ENCODE measurements at places on chromosomes 13 and 19.

DNA sequence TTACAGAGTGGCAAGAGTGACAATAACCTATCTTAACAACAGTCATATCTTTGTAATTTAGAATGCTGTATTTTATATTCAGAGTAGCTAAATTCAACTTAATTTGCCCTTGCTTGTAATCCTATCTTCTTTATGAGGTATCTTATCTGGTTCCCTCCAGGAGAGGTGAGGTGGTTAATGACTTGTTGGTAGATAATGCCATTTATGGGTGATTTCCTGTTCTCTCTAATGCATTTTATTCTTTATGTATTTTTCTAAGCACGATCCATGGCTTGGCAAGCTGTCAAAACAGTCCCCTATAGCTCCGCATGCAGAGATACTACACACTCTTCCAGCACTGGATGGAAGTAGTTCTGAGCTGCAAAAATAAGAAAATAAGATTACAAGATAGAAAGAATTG is 267.9 kb downstream of the LMO7 start:
- no peak for DNase-seq

GRCh38 chr19:7230826-7231225 is 63.4 kb downstream of the INSR start:
- DNase-seq: no peak

GRCh38 chr13:74920920-74921319 is 561.0 kb downstream of the TBC1D4 start:
- no peak for DNase-seq

GRCh38 chr19:18023622-18024251 is 15.8 kb downstream of the ARRDC2 start:
- DNase-seq: no peak

GRCh38 chr19:2212861-2213711 is 23.0 kb downstream of the PLEKHJ1 start:
- no peak for DNase-seq

GRCh38 chr13:25778365-25778764 is 273.5 kb downstream of the SHISA2 start:
- no peak for DNase-seq

- DNase-seq: no peak
These were observed 148.4 kb downstream of the KATNAL1 start for GRCh38 chr13:30158774-30159445.

- DNase-seq: no peak
These were observed 239.1 kb upstream of the HTR2A start for GRCh38 chr13:47135800-47136503.

- no peak for DNase-seq
These were observed at the start of gene SLC17A7 for GRCh38 chr19:49441210-49441959. Gene SLC17A7, minus strand, starts transcription at chr19:49441527. Its CDS starts 148 bp downstream, at chr19:49441379.

GRCh38 chr13:113879494-113880360 is 15.9 kb upstream of the GAS6 start:
- DNase-seq: no peak

- no peak for DNase-seq
These were observed 71.3 kb downstream of the LHFPL6 start for GRCh38 chr13:39531646-39532045.

DNA sequence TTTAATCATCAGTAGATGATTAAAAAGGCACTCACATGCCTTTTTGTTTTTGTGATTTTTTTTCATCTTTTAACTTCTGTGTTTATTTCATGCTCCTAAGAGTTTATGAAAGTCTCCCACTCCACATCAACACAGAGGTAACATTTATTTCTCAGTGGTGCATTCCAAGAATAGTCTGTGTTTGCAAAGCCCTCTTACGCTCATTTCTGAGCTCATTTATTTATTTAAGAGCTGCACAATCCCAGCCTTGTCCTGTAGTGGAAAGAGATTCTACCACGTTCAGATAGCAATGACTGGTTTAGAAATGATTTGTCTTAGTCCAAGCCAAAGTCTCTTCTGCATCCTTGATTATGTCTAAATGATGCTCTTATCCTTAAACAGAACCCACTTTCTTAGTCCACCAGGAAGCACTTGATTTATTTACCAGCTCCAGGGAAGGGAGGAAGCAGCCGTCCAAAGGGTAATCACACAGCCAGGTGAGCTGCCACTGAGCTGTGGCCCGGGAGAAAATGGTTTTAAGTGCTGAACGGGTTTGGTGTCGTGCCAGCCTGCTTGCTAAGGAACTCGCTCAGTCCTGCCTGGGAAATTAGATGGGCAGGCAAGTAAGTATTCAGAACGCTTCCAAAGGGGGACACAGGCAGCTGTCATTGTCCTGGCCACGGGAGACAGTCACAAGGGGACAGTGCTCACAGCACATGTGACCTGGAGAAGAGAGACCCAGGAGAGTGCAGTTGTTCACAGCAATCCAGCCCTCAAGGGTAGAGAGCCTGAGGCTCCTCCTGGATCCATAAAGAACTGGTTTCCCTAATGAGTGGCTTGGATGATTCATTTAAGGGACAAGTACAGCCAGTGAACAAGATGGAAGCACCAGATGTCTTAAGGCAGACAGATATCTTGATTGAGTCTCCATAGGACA is 131.8 kb upstream of the WASF3 start:
- DNase-seq: no peak

DNA sequence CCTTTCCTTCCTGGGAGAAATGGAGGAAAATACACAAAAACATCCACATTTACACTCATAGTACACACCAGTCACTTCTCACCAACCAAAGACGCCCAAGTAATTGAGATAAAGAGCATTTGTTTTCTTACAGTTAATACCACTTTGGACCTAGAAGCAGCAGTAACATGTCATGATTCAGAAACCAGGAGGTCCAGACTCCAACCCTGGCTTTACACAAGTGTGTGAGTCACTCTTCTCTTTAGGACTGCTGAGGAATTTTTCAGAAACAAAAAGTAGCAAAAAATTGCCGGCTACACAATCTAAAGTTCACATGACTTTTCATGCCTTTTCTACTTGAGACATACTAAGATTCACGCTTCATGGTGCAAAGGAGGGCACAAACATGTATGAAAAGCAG is 42.1 kb downstream of the TUBGCP3 start:
- peak; percentile 39 for DNase-seq

- no peak for DNase-seq
These were observed 5.9 kb upstream of the ATP4A start for GRCh38 chr19:35569281-35569781.

DNA sequence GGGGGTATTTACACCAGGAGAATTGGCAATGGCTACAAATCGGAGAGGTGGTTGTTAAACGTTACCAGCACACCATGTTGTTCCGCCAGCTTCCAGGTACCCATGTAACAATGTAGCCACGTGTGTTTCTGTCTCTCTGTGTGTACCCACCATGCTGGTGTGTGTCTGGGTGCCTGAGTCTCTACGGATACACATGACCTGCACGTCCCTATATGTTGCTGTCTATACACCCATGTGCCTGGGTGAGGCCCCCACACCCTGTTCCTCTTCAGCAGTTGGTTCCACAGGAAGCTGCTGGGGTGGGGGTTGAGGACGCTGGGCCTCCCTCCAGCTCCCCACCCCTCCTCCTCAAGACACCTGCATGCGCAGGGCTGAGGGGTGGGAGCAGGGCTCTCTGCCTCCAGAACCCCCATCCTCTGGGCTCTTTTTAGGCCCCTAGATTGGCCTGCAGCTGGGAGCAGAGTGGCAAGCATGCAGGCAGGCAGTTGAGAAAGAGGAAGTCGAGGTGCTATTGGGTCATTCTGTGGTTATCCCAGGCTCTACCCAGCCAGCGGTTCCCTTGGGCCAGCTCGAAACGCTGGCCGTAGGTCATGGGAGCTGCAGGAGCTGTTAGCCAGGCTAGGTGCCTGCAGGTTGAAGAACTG is at the start of gene ARHGEF18:
Gene ARHGEF18, plus strand, starts transcription at position 351 of the 644 bp plus-strand sequence. CDS start 13,954 bp downstream, outside the sequence.
- DNase-seq: no peak

DNA sequence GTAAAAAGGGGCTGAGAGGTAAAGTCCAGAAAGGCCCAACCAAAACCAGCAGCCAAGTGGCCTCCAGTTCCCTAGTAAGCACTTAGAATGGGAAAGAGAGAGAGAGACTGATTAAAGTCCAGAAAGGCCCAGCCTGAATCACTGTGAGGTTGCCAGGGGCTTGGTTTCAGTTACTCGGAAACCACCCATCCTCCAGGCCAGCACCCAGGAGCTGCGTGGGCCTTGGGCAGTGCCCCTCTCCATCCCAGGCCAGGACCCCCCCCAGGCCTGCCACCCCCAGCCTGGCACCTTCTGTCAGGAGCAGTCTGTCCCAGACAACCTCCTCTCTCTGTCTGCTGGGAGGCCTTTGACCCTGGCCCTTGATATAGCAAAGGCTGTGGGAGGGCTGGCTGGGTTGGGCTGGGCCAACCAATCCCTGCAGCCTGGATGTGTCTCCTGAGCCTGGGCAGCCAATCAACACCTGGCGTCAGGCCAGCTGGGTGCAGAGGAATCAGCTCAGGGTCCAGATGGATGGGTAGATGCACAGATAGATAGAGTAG is at the start of gene CYP4F2:
Gene CYP4F2, minus strand, starts transcription at position 337 of the 539 bp plus-strand sequence. CDS start 463 bp downstream, outside the sequence.
- no peak for DNase-seq

DNA sequence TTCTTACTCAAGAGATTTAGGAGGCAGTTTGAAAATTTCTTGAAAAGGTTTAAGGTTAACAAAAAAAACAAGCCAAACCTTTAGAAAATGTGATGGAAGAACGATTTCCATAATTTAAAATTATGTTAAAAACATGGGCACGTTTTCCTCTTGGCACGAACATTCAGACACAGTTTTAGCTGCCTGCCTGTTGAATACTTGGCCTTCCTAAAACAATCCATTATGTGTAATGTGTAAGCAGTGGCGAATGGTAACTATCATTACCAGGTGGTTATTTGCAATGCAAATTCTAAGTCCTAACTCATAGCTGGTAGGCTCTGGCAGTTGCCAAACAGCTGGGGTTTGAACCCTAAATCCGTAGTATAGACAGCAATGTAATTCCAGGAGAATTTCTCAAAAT is 1425.7 kb upstream of the SLC10A2 start:
- no peak for DNase-seq

DNA sequence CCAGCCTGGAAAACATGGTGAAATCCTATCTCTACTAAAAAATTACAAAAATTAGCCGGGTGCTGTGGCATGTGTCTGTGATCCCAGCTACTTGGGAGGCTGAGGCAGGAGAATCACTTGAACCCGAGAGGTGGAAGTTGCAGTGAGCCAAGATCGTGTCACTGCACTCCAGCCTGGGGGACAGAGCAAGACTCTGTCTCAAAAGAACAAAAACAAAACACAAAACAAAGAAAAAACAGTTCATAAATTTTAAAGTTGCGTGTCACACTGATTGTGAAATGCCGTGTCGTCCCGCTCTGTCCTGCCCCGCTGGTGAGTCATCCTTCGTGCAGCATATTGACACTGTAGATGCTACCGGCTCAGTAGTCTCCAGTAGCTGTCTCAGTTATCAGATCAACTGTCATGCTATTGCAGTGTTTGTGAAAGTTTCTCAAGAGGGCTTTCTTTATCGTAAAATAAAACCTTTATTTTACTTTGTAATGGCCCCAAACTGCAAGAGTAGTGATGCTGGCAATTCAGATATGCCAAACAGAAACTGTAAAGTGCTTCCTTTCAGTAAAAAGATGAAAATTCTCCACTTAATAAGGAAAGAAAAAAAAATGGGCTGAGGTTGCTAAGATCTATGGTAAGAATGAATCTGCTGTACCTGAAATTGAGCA is 36.4 kb upstream of the IGFL1 start:
- DNase-seq: no peak

DNA sequence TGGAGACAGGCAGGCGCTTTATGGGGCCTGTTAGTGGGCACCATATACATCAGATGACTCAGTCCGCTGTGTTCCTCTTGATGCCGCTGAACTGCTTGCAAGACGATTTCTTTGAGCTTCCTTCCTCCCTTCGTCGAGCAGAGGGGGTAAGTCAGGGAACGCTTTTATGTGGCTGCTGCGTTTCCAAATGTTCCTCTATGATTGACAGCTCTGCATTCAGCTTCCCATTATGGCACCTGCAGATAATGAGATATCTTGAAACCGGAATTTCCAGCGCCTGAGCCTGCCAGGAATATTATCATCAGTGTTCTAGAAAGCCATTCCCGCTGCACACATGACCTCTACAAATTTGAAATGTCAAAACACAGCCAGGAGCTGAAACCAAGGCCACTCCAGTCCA is 257.0 kb downstream of the TSHZ3 start:
- no peak for DNase-seq

DNA sequence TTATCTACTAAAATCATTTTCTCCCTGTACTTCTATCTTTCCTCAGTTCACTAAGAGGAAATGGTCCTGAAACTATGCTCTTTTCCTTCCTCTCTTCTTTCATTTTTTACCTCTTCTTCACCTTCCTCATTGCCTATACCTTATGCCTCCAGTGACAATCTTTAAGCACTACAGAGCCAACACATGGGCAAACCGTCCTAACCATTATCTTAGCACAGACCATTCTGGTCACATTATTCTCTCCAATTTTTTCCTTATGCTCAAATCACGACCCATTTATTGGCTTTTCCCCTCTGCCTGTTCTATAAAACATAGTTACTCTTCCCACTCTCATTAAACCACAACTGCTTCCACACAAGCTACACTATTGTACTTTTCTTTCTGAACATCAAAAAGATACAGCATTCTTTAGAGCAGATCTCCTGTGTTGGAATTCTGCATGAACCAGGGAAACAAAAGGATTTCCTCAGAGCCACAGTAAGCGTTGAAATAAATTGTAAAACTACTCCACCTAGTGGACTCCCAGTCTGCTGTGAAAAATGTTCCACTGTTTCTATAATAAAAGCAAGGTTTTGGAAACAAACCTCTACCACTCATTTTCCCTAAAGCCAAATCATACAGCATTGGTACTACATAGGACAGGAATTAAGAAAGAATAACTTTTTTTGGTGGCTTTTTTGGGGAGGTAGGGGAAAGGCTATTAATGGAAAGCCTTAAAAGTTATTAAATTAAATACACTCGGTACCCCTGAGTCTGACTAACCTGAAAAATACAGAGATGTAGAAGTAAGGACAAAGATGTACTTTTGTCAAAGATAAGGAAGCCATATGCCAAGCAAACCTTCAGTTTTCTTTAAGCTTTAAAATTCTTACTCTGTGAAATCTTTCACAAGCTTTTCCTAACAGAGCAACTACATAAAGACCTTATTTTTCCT is 19.5 kb downstream of the NUFIP1 start:
- no peak for DNase-seq

DNA sequence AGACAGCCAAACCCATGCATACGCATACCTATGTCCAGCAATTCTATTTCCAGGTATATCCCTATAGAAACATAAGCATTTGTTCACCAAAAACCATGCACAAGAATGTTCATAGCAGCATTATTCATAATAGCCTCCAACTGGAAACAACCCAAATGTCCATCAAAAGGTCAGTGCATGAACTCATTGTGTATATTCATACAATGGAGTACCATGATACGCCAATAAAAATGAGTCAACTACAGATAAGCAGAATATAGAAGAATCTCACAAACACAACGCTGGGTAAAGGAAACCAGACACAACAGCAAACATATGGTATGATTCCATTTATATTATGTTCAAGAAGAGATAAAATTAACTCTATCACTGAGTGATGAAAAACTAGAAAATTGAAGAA is 23.8 kb downstream of the DEDD2 start:
- no peak for DNase-seq

GRCh38 chr13:23902975-23903905 is 5.9 kb upstream of the C1QTNF9B start:
- no peak for DNase-seq

GRCh38 chr13:97318532-97318931 is 96.4 kb downstream of the MBNL2 start:
- DNase-seq: no peak

GRCh38 chr19:39993605-39994004 is 3.3 kb upstream of the ZNF546 start:
- DNase-seq: no peak

Data from retinal pigment epithelial cell (primary cell).